ENCODE measurements at places on chromosomes 5 and 9.

DNA sequence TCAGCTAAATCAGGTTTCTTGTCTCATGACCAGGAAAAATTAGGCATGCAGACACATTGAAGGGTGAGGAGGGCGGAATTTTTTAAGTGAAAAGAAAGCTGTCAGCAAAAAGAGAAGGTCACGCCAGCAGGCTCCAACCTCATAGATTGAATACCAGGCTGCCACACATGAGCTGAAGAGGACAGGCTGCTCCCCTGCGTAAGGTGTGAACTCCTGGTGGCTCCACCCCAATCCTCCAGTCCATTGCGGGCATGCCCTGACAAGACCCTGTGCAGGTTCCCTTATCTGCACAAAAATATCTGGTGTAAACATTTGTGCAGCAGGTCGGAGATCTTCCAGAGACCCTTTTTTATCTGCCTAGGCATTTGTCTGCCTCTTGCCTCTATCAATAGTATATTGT is 22.9 kb upstream of the TEX10 start:
- no peak for DNase-seq

GRCh38 chr5:149387081-149387631 is 8.1 kb upstream of the IL17B start:
- DNase-seq: no peak

DNA sequence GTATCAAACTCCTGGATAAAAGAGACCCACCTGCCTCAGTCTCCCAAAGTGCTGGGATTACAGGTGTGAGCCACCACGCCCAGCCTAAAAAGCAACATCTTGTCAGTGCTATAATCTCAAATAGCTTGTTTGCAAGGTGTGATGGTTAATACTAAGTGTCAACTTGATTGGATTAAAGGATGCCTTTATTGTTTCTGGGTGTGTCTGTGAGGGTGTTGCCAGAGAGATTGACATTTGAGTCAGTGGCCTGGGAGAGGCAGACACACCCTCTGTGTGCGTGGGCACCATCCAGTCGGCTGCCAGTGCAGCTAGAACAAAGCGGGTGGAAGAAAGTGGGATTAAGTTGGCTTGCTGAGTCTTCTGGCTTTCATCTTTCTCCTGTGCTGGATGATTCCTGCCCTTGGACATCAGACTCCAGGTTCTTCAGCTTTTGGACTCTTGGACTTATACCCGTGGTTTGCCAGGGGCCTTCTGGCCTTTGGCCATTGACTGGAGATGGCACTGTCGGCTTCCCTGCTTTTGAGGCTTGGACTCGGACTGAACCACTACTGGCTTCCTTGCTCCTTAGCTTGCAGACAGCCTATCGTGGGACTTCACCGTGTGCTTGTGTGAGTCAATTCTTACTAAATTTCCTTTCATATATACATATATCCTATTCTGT is 28.1 kb downstream of the TARS1 start:
- DNase-seq: no peak

- no peak for DNase-seq
These were observed 10.2 kb downstream of the AQP3 start for GRCh38 chr9:33437205-33437604.

- no peak for DNase-seq
These were observed 47.3 kb downstream of the ANKRD55 start for GRCh38 chr5:56185768-56186311.

GRCh38 chr9:105967797-105968196 is 273.5 kb downstream of the TMEM38B start:
- DNase-seq: no peak

DNA sequence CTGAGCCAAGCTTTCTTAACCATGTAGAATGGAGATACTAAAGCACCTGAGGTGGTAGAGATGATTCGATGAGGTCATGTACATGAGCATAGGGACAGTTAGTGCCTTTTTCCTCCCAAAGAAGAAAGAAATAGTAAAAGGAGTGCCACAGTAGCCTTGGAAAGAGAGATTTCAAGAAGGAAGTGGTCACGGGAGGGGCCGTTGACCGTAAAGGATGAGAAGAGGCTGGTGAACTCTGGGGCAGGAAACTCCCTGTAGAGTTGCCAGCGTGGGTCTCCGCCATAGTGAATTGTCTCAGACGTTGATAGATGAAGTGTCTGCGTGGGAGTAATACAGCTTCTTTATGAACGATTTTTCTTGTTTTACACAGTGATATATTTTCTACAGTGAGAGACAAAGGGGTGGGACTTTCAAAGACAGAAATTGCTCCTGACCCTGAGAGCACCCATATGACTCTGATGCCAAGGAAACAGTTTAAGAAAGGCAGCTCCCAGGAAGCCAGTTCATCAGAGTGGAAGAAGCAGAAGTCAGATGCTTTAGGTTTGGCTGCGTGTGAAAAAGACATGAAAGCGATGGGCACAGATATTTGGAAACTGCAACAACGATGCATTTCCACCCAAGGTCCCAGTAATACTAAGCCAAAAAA is 41.3 kb downstream of the UGCG start:
- no peak for DNase-seq

DNA sequence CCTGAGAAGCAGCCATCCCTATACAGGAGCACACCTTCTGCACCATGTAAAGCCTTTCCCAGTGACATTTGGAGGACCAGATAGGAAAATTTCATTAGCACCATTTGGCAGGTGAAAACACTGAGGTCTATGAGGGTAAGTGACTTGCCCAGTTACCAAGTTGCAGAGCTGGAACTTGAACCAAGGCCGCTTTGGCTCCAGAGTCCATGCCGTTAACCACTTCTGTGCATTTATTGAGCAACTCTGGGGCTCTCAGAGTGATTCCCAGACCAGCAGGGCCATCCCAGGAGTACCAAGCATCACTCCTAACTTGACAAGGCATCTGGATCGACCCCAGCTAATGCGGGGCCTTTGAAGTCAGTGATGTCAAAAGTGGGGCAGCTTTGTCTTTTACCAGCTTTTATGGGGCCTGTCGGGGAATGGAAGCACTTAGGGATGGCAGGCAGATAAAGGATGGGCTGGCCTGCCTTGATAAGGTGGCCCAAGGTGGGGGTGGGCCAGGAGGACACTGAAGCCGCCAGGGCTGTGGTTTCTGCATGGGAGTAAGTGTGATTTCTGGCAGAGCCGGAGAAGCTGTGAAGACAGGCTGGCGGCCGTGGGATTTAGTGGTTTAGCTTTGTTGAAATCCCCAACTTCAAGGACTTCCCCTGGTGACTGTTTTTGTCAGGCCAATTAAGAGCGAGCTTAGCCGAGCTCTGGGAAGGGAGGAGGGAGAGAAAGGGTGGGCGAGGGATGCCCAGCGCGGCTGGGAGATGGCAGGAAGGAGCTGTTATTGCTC is 127.3 kb downstream of the MACROH2A1 start:
- no peak for DNase-seq

Measured in activated T-helper 1 cell treated with anti-CD3 and anti-CD28 coated beads, Interleukin-2, amount 50 U/mL, for 16 hours (primary cell).